Activated CD4-positive, alpha-beta T cell treated with anti-CD3 and anti-CD28 coated beads, Interleukin-2, amount 10 ng/mL, durations not matched to agents 24 days and 14 days (primary cell): ENCODE measurements at places on chromosomes 12 and 14.

DNA sequence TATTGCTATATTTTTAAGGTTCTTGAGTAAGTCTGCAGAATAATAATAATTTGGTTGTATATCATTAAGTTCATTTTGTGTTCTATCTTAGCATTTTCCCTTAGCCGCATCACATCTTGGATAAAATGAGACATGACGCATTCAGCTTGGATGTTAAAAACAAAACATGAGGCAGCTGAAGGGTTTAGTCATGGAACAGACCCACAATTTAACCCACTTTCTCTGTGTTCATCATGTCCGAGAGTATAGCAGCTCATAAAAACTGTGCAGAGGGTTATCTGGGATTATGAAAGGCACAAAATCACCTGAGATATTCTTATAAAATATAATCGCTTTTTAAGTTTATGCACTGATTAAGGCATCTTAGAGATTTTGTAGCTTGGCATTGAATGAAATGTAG, 219.3 kb downstream of the TRHDE start:
- no peak for DNase-seq

DNA sequence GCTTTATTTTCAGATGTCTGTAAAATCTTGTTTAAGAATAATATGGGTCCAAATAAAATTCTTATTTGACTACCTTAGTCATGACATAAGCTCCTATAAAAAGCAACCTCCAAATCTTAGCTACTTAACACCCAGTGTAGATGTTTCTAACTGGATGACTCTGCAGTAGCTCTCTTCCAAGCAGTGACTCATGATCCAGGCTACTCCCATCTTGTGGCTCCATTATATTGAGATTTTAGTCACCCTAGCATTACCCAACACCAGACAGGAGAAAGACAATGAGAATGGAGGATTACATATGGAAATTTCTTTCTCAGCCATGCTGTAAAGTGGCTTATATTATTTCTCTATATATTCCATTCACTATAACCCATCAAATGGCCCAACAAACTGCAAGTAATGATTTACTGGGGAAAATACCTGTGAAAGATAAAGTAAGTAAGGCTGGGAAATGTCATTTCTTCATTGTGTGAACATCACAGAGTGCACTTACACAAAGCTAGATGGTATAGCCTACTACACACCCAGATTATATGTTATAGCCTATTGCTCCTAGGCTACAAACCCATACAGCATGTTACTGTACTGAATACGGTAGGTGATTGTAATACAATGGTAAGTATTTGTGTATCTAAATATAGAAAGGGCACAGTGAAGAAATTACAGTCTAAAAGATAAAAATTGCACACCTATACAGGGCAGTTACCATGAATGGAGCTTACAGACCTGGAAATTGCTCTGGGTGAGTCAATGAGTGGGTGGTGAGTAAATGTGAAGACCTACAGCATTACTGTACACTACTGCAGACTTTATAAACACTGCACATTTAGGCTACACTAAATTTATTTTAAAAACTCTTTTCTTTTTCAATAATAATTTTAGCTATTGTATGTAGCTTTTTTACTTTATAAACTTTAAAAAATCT, 163.2 kb downstream of the DYRK2 start:
- DNase-seq, result no peak

GRCh38 chr12:107179871-107180270, 86.5 kb upstream of the CRY1 start:
- no peak for DNase-seq

DNA sequence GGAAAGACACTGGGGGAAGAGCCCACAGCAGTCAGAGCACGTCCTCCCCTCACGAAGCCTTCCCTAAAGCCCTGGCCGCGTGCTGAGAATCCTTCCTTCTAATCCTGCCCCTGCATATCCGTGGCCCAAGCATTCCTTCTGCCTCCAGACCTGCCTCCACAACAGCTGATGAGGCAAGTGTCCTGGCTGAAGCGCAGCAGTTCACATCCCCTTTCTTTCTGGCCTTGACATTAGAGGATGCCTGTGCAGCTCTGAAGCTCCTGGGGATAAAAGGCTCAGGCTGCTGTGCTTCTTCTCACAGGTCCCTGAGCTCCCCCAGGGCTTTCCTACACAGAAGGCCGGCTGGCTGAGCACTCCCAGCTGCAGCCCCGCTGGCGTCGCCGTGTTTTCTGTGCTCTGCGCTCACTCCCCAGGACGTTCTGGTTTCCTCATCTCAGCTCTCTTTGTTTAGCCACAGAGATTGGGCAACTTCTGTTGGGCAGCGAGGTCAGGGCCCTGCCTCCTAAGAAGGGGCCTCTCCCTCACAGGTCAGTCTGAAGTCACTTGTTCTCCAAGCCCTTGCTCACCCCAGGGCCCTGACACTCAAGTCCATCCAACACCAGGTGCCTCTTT, 45.8 kb downstream of the NINJ2 start:
- no peak for DNase-seq

DNA sequence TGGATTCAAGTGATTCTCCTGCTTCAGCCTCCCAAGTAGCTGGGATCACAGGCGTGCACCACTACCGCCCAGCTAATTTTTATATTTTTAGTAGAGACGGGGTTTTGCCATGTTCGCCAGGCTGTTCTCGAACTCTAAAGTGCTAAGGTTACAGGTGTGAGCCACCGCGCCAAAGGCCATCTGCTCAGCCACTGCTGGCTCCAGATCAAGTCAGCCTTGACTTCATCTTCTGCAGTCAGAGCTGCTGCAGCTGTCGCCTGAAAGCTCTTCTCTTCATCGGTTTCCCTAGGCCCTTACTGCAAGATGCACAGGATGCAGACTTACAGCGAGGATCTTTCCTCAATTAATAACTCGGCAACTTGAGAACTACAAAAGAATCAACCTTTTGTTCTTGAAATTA, 66.8 kb downstream of the CLIP1 start:
- DNase-seq, result no peak

DNA sequence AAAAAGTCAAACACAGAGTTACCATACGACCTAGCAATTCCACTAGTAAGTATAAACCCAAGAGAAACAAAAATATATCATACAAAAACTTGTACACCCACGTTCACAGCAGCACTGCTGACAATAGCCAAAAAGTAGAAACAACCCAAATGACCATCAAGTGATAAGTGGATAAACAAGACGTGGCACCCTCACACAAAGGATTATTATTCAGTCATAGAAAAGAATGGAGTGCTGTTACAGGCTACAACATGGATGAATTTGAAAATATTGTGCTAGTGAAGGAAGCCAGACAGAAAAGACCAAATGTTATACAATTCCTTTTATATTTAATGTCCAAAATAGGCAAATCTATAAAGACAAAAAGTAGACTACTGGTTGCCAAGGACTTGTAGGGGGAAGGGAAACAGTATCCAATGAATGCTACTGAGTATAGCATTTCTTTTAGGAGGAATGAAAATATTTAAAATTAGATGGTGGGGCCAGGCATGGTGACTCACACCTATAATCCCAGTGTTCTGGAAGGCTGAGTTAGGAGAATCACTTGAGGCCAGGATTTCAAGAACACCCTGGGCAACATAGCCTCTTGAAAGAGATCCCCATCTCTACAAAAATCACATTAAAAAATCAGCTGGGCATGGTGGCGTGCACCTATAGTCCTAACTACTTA, 41.9 kb downstream of the SPTLC2 start:
- no peak for DNase-seq

- DNase-seq, result no peak
These were observed 57.4 kb downstream of the RPH3A start for GRCh38 chr12:112848972-112849371.

GRCh38 chr12:64587447-64587846, 22.8 kb upstream of the RASSF3 start:
- DNase-seq, result no peak

DNA sequence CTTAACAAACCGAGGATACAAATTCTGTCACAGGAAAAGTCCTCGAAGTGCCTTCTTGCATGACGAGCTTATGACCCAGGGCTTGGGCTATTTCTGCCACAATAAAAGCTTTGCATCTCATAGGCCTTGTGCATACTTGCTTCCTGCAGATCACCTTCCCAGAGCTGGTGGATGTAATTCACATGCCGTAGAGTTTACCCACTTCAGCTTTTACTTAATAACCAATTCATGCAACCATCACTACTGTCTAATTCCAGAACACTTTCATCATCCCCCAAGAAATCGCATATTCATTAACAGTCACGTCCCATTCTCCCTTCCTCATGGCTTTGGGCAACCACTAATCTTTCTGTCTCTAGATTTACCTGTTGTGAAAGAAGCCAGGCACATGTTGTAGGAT, 9.0 kb upstream of the BDKRB1 start:
- no peak for DNase-seq

- DNase-seq, result no peak
These were observed 153.7 kb downstream of the PRKD1 start for GRCh38 chr14:29773990-29774389.

DNA sequence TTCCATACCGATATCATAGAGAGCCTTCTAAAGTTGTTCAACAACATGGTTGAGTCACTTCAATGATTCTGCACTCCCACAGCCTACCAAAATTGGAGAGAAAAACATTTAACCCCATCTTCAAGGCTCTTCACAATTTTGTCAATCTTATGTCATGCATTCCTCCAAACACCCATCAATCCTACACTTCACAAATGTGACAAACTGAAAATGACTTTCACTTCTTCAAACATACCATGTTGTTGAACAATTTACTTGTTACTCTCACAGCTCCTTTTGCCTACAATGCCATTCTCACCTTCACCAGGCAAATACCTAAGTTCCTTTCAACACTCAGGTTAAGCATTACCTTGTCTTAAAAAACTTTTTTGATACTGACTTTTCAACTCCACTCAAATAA, 88.0 kb downstream of the OSBPL8 start:
- DNase-seq, result no peak
